ENCODE measurements at places on chromosomes 13 and 19. TPM values are rescaled to one million over a fixed set of nuclear protein-coding genes. Genes with fewer than 3 reads are reported as not detected.

- DNase-seq, result peak; percentile 62
Observed at GRCh38 chr19:42199440-42200115, 17.9 kb downstream of the DEDD2 start.

GRCh38 chr13:49620170-49620621, 8.1 kb upstream of the ARL11 start:
- DNase-seq, result no peak

DNA sequence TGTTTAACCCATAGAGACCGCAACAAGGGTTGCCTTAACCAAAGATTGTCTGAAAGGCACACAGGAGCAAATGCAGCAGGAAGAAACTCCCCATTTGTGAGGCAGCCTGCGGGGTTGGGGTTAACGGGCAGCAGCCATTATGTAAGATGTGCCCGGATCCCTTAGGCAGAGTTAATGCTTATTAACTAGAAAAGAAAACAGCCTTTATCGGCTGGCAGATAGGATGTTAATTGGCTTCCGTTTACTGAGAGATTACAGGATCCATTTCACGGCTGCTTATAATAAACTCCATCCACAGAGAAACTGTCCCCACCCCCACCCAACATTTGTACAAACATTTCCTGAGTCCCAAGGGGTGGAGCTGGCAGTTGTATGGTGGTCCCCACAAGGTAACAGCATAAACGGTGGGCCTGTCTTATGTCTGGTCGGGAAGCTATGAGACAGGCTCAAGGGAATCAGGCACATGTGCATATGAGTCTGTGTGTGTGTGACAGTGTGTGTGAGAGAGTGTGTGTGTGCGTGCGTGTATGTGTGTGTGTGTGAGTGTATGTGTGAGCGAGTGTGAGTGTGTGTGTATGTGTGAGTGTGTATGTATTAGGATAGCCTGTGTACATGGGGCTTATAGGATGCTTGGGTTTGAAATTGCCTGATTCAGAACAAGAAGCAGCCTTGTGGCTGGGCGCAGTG, 10.5 kb downstream of the SLC25A42 start:
- DNase-seq, result no peak

DNA sequence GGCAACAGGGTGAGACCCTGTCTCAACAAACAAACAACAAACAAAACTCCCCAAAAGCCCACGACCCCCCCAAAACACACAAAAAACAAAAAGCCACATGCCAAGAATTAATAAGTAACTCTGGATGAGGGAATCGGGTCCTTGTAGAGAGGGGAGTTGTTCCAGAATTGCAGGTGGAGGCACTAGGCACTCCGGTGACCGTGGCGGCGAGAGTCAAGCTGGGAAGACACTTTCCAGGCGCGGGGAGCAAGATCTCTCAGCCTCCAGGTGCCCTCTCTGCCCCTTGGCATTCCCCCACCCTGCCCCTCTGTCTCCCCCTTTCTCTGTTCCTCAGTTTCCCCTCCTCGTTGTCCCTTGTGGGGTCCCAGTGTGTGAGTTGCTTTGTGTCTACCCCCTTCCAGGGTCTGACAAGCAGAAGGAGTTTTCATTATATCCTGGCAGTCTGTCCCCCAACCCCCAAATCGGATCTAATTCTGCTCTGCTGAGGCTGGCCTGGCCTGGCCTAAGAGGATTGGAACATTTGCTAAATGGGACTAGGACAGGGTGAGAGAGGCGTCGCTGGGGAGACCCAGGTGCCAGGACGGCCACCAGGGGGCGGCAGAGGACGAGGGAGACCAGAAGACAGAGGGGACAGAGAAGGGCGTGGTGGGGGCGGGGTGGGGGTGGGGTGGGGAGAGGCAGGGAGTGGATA, 8.3 kb upstream of the CRX start:
- DNase-seq, result peak; percentile 58

DNA sequence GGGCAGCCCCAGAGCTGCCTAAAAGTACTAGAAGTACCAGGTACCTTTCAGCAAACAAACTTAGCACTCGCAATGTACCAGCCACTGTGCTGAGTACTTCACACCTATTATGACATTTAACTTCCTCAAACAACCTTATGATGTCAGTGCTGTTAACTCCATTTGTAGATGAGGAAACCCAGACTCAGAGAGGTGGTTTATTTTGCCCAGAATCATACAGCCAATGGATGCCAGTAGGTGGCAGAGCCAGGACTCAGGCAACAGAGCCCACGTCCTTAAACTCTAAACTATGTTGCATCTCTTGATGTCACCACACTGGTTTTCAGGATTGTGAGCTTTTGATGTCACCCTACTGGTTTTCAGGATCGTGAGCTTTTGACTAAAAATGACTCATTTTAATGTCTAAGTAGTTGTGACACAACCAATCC, 78.9 kb downstream of the FLT1 start:
- no peak for DNase-seq

- no peak for DNase-seq
Observed at GRCh38 chr19:41095703-41096102, 7.5 kb downstream of the CYP2A13 start.

DNA sequence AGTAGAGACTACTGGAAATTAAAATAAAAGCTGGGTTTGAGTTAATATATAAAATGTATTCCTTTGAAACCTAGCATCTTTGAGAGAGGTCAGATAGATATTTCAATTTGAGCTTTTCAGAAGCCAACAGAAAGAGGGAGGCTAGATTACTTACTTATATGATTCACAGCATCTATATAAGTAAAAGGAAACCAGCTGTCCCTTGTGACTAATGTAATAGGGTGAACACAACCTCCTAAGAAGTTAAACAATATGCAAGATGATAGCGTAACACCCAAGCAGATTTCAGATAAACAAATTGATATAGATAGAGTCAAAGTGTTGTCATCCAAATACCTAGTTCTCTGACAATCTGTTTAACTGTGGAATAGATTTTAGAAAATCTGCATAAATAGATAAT, 393.5 kb upstream of the GPC6 start:
- no peak for DNase-seq

- peak; percentile 55 for DNase-seq
Observed at GRCh38 chr13:100721885-100722512, 47.4 kb upstream of the TMTC4 start.

- DNase-seq, result no peak
Observed at GRCh38 chr19:29260477-29261317, 47.7 kb upstream of the UQCRFS1 start.

- DNase-seq, result no peak
Observed at GRCh38 chr13:106098778-106099177, 436.7 kb downstream of the EFNB2 start.

- no peak for DNase-seq
Observed at GRCh38 chr13:30305456-30305970, 1.8 kb downstream of the KATNAL1 start.

- DNase-seq, result no peak
Observed at GRCh38 chr13:113005076-113005865, 36.3 kb downstream of the MCF2L start.

- no peak for DNase-seq
Observed at GRCh38 chr19:46386151-46386550, 27.2 kb downstream of the CCDC8 start.

KIR2DL1 gene
- not detected for total RNA-seq

ZNF443 gene
- 6.0 TPM for total RNA-seq

ZNF708 gene
- 9.2 TPM for total RNA-seq

ZNF85 gene
- total RNA-seq, result 2.5 TPM

CYSLTR2 gene
- 0.36 TPM for total RNA-seq

Measured in left colon (tissue), 2 donors.